ENCODE measurements at places on chromosomes 16 and 17.

DNA sequence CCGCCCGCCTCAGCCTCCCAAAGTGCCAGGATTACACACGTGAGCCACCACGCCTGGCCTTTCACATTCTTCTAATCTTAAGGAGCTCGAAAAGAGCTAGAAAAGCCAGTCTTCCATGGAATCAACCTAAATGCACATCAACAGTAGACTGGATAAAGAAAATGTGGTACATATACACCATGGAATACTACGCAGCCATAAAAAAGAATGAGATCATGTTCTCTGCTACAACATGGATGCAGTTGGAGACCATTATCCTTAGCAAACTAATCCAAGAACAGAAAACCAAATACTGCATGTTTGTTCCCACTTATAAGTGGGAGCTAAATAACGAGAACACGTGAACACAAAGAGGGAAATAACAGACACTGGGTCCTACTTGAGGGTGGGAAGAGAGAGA is 3.1 kb downstream of the CTC1 start:
- no peaks in the 10 kb centered on the region for H3K36me3 ChIP-seq
- H3K4me1 ChIP-seq, result no peaks in the 10 kb centered on the region
- no peaks in the 10 kb centered on the region for H3K27me3 ChIP-seq
- H3K27ac ChIP-seq, result no peak overlapping the region
- DNase-seq, result no peak

DNA sequence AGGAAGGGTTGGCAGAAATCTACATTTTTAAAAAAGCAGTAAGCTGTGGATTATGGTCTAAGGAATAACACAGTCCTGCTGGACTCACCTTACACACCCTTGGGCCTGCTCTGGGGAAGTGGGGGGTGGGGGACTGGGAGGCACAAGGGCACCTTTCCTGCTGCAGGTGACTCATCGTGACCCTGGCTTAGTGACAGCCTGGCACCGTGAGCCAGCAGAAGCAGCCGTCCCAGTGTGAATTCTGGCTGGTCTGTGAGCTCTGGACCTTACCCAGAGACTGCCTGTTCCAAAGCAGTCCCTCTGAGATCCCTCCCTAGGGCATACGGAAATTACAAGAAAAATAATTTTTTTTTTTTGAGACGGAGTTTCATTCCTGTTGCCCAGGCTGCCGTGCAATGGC is 4.2 kb upstream of the CRK start:
- H3K27ac ChIP-seq, result no peak overlapping the region
- no peaks in the 10 kb centered on the region for H3K36me3 ChIP-seq
- no peaks in the 10 kb centered on the region for H3K4me1 ChIP-seq

DNA sequence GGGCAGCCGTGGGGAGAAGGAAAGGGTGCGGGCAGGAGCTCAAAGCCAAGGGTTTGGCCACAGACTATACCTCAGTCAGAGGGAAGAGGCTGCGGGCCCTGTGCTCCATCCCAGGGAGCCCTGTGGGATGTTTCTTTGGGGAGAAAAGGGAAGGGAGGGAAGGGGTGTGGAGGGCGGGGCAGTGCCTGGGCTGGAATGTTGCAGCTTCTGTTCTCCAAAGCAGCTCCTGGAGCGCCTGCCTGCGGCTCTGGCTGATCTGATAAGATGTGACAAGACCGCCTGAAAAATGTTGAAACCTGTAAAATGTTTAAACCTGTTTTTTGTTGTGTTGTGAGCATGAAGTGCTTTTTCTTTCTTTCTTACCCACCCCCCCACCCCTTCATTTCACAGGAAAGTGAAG is 32.8 kb downstream of the WNT3 start:
- no peak overlapping the region for H3K27ac ChIP-seq
- peaks cover 36% of the 10 kb centered on the region for H3K27me3 ChIP-seq
- H3K4me1 ChIP-seq, result peaks cover 5% of the 10 kb centered on the region
- no peaks in the 10 kb centered on the region for H3K36me3 ChIP-seq

- no peak overlapping the region for H3K27ac ChIP-seq
- peaks cover 34% of the 10 kb centered on the region for H3K4me1 ChIP-seq
- H3K27me3 ChIP-seq, result no peaks in the 10 kb centered on the region
- H3K36me3 ChIP-seq, result no peaks in the 10 kb centered on the region
These were observed 828 bp downstream of the EMP2 start for GRCh38 chr16:10579575-10579964.

DNA sequence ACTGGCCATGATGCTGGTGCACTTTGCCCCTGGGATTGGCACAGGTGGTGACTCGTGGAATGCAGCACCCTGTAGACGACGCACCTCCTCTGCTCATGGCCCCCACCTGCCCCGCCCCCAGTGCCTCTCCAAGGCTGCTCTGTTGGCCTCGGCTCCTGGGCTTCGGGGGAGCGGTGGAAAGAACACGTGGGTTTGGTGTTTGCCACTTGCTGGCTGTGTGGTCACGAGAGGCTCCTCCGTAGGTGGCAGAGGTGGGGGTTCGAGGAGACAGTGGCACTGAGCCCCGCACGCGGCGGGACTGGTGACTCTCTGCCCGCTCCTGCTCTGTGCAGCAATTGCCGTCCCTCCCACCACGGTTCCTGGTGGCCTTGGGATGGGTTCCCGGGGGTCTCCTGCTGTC is 82.8 kb upstream of the ZNF750 start:
- H3K27ac ChIP-seq, result no peak overlapping the region
- no peak for DNase-seq
- no peaks in the 10 kb centered on the region for H3K4me1 ChIP-seq
- H3K27me3 ChIP-seq, result no peaks in the 10 kb centered on the region
- peaks cover 11% of the 10 kb centered on the region for H3K36me3 ChIP-seq
- no peak overlapping the region for H3K4me3 ChIP-seq

DNA sequence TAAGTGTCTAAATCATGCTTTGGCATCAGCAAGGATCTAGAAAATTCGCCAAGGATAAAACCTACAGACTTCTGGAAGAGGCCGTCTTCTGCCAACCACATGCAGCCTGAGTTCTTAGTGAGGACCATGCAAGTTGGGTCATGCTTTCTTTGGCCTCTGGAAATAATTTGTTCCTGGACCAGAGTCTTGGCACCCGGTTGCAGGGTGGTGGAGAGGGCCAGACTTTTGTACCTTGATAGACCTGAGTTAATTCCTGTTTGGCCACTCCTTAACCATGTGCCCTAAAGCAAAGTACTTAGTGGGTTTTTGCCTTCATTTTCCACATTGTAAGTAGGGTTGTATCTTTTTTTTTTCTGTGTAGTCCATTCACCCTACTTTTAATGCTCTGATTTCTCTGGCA is 283.4 kb upstream of the IRX5 start:
- peaks cover 29% of the 10 kb centered on the region for H3K27me3 ChIP-seq
- no peaks in the 10 kb centered on the region for H3K36me3 ChIP-seq
- no peak overlapping the region for H3K4me3 ChIP-seq
- no peak for DNase-seq
- no peak overlapping the region for H3K27ac ChIP-seq
- H3K4me1 ChIP-seq, result peaks cover 3% of the 10 kb centered on the region

GRCh38 chr16:11964761-11965551 is at the start of gene TNFRSF17:
TSS of gene TNFRSF17 (plus strand) at chr16:11965210. CDS start at chr16:11965325, 115 bp downstream.
- H3K4me3 ChIP-seq, result no peak within 1 kb of the TSS
- no peaks in the 10 kb centered on the region for H3K27me3 ChIP-seq
- no peak within 1 kb of the TSS for H3K27ac ChIP-seq
- no peak for DNase-seq
- H3K36me3 ChIP-seq, result no peaks in the 10 kb centered on the region

DNA sequence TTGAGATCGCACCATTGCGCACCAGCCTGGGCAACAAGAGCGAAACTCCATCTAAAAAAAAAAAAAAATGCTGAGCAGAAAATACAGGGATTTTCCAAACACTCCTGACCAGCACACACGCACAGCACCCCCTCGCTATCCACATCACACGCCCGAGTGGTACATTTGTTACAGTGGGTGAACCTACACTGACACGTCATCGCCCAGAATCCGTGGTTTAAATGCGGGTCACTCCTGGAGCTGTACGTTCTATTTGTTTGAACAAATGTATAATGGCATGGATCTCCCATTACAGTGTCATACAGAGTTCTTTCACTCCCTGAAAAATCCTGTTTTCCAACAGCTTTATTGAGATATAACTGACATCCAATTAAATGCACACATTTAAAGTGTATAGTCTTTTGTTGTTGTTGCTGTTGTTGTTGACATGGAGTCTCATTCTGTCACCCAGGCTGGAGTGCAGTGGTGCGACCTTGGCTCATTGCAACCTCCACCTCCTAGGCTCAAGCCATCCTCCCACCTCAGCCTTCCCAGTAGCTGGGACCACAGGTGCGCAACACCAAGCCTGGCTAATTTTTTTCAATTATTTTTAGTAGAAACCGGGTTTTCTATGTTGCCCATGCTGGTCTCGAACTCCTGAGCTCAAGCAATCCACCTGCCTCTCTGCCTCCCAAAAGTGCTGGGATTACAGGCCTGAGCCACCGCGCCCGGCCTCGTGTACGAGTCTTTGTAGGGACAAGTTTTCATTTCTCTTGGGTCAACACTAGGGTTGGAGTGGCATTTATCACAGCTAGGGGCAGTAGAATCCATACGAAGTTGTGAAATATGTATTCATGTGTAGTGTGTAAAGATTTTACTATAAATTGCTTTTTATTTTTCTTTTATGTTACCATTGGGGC is 4.4 kb upstream of the CARHSP1 start:
- no peak for DNase-seq
- no peaks in the 10 kb centered on the region for H3K27me3 ChIP-seq
- H3K27ac ChIP-seq, result no peak overlapping the region

DNA sequence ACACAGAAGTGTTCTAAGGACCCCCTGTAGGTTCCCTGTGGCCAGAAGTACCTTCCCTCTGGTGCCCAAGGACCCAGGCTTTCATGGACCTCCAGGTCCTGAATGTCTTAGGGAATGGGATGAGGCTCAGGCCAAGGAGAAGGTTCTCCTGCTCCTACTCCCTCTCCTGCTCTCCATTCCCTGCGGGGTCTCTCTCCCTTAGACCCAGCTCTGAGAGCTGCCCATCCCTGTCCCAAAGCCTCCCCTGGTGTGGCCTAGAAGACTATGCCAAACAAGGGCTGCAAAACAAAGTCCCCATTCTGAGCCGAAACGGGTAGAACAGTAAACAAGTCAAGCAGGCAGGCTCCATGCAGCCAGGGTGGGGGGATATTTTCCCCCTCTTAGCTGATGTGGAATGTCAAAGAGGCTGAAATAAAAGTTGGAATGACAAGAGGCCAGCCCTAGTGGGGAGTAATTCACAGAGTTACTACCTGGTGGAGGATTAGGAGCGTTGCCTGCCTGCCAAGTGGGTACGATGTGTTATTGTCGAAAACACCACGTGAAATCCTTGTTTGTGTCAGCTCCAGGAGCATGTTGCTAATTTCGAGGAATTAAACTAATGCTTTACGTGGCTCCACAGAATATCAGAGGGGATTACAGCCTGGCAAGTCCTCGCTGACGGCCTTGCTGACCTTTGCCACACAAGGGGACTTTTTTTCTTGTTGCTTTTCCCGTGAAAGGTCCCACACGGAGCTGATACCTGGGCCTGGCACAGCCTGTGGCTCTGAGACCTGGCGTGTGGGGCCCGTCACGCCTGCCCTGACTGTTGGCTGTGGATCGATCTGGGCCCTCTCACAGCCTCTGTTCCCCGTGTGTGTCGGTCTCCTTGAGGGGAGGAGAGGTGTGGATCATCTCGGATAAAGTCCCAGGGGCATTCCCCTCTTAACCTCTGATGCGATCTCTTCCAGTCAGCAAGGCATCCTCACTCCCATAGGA is 2.9 kb downstream of the WFIKKN2 start:
- no peak overlapping the region for H3K27ac ChIP-seq
- no peak for DNase-seq
- H3K4me3 ChIP-seq, result no peak overlapping the region

GRCh38 chr16:9447195-9447551 is 355.7 kb downstream of the HAPSTR1 start:
- no peaks in the 10 kb centered on the region for H3K36me3 ChIP-seq
- H3K4me3 ChIP-seq, result no peak overlapping the region
- H3K4me1 ChIP-seq, result peaks cover 8% of the 10 kb centered on the region
- H3K27ac ChIP-seq, result no peak overlapping the region

DNA sequence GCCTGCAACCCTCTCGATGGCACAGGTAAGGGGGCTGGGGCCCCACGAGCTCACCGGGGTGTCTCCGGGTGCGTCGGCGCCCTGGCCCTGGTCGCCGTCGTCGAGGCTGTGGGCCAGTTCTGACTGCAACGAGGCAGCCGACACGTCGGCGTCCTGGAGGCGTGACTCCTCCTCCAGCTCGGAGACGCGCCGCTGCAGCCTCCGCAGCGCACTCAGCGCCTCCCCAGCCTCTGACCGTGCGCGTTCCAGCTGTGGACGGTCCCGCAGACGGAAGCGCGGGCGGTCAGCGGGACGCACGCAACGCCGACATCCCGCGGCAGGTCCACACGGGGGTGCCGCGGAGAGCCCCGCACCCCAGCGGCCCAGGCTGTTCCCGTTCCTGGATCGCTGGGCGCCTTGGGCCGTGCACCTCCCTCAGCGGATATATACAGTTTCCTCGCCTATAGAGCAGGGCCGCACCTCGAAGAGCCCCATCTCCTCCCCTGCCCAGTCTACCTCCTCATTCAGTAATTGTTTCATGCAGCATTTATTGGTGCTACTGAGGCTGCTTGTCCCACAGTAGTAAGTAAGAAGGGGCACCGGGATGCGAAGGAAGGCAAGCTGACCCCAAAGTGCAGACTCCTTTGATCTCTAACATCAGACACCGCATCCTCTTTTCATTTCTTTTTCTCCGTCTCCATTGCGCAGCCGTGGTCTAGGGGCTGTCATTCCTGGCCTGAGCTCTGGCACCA is 5.8 kb downstream of the THOC6 start:
- H3K27me3 ChIP-seq, result no peaks in the 10 kb centered on the region
- H3K4me1 ChIP-seq, result peaks cover 8% of the 10 kb centered on the region
- no peak overlapping the region for H3K27ac ChIP-seq
- peak; percentile 41 for DNase-seq

GRCh38 chr16:16861546-16861945 is 482.6 kb downstream of the NPIPA7 start:
- H3K36me3 ChIP-seq, result no peaks in the 10 kb centered on the region
- no peaks in the 10 kb centered on the region for H3K27me3 ChIP-seq
- peak; percentile 67 for DNase-seq
- H3K4me1 ChIP-seq, result peaks cover 4% of the 10 kb centered on the region

DNA sequence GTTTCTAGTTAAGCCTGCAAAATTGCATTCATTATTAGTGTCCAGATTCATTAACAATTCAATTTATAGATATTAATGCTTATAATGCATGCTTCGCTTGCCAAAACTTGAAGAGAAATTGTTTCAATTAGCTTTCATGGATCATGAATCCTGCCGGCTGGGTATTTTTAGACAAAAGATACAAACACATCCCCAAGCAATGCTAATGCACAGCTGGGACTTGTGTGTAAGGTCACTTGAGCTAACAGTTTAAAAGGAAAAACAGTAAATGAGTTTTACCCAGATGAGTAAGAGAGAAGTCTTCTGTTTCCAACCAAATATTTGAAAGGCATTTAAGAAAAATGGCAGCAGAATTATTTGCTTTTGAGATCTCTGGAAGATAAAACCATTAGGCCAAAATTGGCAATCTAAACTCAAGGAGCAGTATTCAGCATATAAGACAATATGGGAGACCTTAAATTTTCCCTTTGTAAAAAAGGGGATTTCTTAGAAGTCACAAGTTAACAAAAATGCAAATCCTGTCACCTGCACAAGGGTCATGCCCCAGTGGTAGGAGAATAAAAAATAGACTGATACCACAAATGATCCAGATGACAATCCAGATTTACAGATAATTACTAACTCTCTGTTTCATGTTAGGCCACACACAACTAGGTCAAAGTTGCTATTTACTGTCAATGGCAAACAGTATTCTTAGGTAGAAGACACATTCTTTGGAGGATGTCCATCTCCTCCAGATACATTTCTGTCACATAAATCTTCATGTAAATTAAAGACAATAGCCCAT is 418.4 kb upstream of the PMFBP1 start:
- DNase-seq, result no peak
- no peaks in the 10 kb centered on the region for H3K4me1 ChIP-seq
- H3K4me3 ChIP-seq, result no peak overlapping the region
- no peak overlapping the region for H3K27ac ChIP-seq

All from H1 (cell line).